Muscle of leg (tissue), 16 donors: ENCODE measurements at places on chromosomes 12 and 14. TPM values are rescaled to one million over a fixed set of nuclear protein-coding genes. Genes with fewer than 3 reads are reported as not detected.
A peak's percentile ranks its signal among the peaks of the same experiment; 100 is the strongest.

DNA sequence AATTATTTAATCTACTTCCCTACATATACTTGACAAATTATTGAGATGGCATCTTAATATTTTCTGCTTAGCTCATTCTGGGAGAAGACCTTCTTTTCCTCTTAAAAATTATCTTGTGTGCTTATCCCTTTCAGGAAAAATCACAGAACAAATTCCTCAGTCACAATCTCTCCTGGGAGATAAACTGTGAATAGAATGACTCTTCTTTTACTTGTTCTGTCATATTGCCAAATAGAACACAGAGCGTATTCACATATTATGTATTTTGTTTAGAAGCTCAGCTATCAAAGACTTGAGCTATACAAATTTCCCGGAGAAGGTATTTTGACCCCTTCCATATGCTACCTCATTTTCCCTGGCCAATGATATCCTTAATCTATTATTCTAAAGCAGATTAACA, 146.7 kb downstream of the TMEM117 start:
- peak; percentile 21 for DNase-seq

Gene ASCL1
- total RNA-seq, result 0.04 TPM

GRCh38 chr12:110426406-110426805, 22.9 kb upstream of the ANAPC7 start:
- peak; percentile 80 for DNase-seq

Gene PLBD1
- total RNA-seq, result 23.2 TPM

DNA sequence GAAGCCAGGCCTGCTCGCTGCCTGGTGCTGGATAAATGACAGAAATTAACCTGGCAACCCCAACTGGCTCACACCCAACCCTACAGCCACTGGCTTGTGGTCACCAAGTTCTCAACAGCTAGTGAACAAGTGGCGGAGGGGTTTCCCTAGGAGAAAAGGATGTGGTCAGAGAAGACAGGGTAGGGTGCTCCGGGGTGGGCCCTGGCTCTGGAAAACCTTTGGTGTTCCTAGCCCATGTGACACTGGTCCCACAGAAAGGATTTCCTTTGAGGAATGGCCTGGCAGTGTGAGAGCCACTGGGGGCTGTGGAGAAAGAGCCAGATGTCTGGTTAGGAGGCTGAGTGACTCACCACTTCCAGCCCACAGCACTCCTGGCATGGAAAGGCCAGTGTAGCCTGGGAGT, 8.7 kb downstream of the SYNE3 start:
- DNase-seq, result no peak

GRCh38 chr14:83594874-83595273, 1935.1 kb upstream of the FLRT2 start:
- no peak for DNase-seq

DNA sequence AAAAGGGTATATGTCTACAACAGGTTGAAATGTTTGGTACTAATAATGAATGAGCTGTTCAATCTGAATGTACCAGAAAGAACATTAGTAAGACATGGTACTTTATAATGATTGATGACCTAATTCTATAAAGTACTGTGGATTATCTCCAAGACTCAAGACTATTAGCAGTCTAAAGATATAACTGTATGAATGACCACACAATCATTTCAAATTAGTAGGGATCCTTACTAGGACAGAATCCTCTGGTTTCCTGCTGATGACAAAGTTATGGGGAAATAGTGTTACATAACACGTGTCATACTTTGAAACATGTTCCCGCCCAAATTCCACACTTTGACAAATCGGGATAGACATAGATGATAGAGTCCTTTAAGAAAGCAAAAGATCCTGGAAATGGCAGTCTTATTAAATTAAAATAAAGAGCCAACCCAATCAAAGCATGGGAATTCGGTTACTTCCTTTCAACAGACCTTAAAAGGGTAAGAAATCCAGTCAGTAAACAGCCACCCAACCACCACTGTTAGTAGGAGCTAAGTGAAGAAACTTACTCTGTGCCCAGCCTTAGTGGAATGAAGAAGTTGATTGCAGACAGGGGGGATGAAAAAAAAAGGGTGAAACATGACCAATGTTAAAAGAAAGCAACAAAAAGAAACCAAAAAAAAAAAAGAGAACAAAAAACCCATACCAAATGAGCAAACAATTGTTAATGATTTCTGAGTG, 2.8 kb downstream of the VPS29 start:
- no peak for DNase-seq

- DNase-seq, result no peak
Measured at GRCh38 chr12:93653079-93653478, 24.1 kb upstream of the CRADD start.

- peak; percentile 29 for DNase-seq
Measured at GRCh38 chr14:22579236-22579635, 9.8 kb downstream of the DAD1 start.

DNA sequence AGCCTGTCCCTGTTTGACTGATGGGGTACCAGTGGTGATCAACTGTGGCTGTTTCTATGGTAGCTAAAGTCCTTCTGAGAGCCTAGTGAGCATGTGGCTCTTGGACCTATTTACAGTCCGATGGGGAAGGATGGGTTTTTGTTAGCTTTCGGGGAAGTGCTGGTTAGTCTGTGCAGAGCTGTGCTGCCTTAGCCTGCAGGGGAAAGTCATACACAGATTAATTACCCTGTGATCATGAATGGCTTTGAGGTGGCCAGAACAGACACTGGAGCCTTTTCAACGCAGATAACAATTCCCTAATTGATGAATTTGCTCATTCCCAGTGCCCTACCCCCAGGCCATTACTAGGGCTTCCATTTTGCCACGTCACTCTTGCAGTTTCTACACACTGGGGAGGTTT, 99.7 kb downstream of the WSCD2 start:
- no peak for DNase-seq

GRCh38 chr14:59278111-59278510, 89.6 kb downstream of the DAAM1 start:
- DNase-seq, result no peak

DNA sequence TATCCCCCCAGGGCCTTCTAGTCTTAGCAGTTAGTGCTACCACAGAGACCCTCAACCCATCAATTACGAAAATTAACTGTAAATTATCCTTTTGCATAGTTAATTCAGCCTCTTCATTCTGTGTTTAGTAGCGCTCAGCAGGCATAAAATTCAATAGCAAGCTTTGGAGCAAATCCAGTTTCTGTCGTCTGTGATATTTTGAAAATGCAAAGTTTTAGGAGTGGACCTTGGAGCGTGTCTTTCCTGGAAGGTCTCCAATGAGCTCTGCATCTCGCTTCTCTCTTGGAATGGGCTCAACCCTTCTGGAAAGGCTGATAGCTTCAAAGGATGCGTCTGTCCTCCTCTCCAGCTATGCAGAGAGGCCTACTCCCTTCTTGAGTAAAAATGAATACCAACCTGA, 222.9 kb downstream of the SLC15A4 start:
- DNase-seq, result peak; percentile 89

GRCh38 chr12:79298506-79298905, 392.3 kb downstream of the PAWR start:
- DNase-seq, result peak; percentile 61

GRCh38 chr14:92322516-92322915, 449 bp upstream of the SLC24A4 start:
- DNase-seq, result no peak

DNA sequence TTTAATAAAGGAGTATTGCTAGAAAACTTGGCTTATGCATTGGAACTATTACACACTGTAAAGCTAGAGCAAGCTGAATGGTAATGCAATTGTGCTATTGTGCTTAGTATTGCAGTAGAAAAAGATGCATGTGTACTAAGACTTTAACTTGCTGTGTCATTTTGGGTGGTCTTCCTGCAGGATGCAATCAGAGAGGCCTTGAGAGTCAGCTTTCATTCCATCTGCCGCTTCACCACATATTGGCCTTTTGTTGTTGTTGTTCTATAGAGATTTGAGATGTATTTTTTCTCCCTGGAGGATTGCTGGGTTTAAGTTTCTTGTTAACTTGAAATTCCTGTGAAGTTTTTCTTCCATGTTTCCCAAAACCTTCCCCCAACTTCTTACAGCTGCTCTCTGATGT, 449.7 kb downstream of the TMTC2 start:
- DNase-seq, result peak; percentile 59

- no peak for DNase-seq
Measured at GRCh38 chr12:98990648-98991047, 345.6 kb downstream of the APAF1 start.

DNA sequence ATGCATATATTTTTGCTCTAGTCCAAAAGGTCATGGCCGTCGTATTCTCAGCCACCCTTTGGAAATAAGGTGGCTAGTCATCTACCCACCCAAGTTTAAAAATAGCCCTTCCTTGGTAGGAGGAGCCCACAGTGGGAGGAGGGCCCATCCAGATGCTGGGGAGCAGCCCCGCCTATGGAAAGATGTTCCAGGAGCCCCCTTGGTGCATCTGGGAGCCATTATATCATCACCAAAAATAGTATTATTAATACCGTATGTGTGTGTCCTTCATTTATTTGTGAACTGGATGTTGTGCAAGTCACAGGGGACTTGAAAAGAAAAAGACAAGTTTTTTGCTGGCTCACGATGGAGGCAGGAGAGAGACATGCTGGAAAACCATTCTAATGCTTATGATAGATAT, 34.0 kb downstream of the EMP1 start:
- DNase-seq, result peak; percentile 91

Gene AQP2
- total RNA-seq, result not detected

Gene USP44
- 3.4 TPM for total RNA-seq

GRCh38 chr12:82507686-82508085, 149.4 kb downstream of the METTL25 start:
- peak; percentile 82 for DNase-seq

GRCh38 chr12:84562331-84562730, 350.3 kb downstream of the SLC6A15 start:
- DNase-seq, result no peak

GRCh38 chr14:38120109-38120508, 87.6 kb upstream of the SSTR1 start:
- no peak for DNase-seq

Gene TSPAN8
- total RNA-seq, result 2.5 TPM

DNA sequence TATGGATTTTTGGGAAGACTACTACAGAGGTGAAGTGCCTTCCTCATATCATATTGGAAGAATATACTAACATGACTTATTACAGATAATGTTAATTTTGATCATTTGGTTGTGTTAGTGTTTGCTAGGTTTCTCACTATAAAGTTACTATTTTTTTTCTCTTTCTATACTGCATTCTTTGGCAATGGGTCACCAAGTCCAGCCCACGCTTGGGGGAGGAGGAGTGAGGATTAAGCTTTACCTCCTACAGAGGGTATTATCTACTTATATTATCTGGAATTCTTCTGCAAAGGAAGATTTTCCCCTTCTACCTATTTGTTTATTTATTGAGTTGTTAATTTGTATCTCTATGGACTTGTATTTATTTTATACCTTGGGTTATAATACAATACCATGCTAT, 31.5 kb downstream of the SCN8A start:
- no peak for DNase-seq

DNA sequence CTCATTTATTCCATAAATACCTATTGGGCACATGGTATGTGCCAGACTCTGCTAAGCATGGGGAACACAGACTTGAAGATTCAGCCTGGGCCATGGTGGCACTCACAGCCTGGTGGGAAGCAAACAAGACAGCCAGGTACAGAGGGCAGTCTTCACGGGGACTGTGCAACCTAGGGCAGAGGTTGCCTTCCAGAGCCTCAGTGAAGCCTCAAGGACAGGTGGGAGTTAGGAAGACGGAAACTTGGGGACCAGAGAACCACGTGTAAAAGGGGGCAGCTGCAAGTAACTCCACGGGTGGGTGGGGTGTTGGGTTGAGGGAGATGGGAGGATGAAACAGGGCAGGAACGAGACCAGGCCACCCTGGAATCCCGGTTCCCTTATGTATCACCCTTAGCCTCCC, 980 bp upstream of the LTBR start:
- DNase-seq, result no peak

Gene NEUROD4
- under 0.01 TPM for total RNA-seq

Gene CCDC197
- 0.04 TPM for total RNA-seq

DNA sequence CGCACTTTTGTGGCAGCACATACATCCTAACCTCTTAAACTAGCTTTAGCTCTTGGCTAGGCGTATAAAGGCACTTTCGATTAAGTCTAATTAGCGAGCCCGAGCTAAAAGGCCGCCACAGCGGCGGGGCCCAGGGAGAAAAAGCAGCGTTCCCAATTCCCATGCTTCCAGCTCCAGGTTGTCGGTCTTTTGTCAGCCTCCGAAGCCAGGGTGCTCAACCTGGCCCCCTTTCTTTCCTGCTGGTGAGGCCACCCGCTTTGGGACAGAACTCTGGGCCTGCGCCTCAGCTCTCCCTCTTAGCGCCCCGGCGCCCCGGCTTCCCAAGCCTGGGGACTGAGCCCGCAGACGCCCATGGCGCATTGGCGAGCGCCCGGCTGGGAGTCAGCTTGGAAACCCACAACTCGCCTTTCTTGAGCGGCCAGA, 33.3 kb upstream of the TBX5 start:
- DNase-seq, result no peak

- no peak for DNase-seq
Measured at GRCh38 chr14:39034481-39035296, 68.3 kb downstream of the SEC23A start.

Gene NGB
- total RNA-seq, result not detected

DNA sequence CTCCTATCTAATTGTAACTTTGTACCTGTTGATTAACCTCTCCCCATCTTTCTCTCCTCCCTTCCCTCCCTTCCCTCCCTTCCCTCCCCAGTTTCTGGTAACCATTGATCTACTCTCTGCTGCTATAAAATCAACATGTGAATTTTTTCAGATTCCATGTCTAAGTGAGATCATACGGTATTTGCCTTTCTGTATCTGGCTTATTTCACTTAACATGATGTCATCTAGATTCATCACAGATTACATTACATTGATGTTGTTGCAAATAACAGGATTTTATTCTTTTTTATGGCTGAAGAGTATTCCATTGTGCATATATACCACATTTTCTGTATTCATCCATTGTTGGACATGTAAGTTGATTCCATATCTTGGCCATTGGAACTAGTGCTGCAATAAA, 68.0 kb upstream of the FBXO33 start:
- DNase-seq, result no peak

DNA sequence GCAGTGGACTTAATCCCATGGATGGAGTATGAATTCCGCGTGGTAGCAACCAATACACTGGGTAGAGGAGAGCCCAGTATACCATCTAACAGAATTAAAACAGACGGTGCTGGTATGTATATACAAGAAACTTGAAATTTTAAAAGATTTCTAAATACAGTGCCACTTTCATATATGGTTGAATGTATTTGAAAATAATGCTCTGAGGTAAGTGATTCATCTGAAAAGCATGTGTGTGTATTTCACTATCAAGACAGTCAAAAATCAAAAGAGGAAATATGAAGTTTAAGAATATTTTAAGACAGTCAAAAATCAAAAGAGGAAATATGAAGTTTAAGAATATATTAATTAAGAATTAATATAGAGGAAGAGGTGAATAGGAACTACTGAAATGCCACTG, 195.0 kb upstream of the PDZRN4 start:
- DNase-seq, result no peak
